ENCODE measurements at places on chromosomes 1 and 21.

DNA sequence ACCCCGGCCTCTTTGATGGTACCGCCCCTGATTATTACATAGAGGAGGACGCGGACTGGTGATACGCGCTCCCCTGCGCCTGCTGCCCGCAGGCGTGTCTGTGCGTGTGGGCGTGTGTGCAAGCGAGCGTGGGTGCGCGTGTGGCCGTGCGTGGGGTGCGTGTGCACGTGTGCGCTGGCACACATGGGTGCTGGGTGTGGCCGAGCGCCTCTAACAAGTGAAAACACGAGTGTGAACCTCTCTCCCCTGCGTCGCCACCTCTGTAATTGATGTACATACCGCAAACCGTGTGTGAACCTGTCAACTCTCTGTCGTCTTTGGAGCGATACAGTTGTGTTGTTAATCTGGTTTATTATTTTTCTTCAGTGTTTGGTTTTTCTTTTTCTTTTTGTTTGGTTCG, 87.8 kb upstream of the TMEM51 start:
- no peak for DNase-seq

- no peak for DNase-seq
Observed at GRCh38 chr1:215241451-215241850, 158.9 kb downstream of the KCNK2 start.

DNA sequence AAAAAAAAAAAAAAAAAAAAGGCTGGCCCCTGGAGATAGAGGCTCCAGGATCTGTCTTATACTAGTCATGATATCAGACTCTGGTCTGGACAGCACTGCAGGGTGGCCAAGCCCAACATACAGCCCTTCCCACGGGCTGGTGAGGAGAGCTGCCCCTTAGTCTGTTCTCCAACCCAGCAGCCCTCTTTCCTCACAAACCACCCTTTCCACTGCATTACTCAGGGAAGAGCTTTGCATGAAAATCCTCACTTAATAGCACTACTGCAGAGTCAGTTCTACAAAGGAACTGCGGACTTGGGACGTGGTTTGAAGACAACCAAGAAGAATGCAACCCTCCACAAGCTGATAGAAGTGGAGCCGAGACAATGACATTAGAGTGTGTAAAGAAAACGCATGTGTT, 5.7 kb downstream of the BCAR3 start:
- DNase-seq, result no peak

- DNase-seq, result no peak
Observed at GRCh38 chr1:15028616-15029015, 124.9 kb upstream of the TMEM51 start.

DNA sequence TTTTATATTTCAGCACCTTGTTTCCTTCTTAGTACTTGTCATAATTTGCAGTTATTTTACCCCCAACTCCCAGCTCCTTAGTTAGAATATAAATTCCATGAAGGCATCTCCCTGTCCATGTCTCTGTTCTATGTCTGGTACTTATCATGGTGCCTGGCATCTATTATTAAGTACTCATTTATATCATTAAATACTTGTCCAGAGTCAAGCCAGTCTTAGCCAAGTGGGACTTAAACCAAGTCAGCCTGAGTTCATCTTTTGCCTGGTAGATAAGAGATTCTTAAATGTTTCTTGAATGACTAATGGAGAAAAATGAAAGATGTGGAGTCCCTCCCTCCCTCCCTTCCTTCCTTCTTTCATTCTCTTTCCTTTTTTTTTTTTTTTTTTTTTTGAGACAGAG, 9.4 kb downstream of the SLC25A44 start:
- DNase-seq, result no peak

DNA sequence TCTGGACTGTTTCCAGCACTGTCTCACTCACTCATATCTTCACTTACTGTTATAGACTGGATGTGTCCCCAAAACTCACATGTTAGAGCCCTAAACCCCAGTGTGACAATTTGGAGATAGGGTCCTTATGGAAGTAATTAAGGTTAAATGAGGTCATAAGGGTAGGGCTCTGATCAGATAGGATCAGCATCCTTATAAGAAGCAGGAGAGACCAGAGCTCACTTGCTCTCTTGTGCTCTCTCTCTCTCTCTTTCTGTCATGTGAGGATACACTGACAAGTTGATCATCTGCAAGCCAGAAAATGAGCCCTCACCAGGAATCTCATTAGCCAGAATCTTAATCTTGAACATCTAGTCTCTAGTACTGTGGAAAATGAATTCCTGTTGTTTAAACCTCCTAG, 23.4 kb downstream of the TNR start:
- DNase-seq, result no peak

GRCh38 chr1:203932556-203932955, 71.2 kb downstream of the SNRPE start:
- DNase-seq, result no peak

DNA sequence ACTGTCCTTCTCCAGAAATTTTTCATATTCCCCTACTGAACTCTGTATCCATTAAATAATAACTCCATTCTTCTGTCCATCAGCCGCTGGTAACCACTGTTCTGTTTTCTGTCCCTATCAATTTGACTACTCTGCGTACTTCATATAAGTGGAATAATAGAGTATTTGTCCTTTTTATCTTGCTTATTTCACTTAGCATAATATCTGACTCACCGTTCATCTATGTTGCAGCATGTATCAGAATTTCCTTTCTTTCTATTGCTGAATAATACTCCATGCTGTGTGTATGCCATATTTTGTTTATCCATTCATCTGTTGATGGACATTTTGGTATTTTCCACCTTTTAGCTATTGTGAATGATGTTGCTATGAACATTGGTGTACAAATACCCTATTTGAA, 71.9 kb downstream of the CEP350 start:
- DNase-seq, result no peak

- DNase-seq, result peak; percentile 97
Observed at GRCh38 chr1:207050480-207051190, 373 bp downstream of the YOD1 start.

DNA sequence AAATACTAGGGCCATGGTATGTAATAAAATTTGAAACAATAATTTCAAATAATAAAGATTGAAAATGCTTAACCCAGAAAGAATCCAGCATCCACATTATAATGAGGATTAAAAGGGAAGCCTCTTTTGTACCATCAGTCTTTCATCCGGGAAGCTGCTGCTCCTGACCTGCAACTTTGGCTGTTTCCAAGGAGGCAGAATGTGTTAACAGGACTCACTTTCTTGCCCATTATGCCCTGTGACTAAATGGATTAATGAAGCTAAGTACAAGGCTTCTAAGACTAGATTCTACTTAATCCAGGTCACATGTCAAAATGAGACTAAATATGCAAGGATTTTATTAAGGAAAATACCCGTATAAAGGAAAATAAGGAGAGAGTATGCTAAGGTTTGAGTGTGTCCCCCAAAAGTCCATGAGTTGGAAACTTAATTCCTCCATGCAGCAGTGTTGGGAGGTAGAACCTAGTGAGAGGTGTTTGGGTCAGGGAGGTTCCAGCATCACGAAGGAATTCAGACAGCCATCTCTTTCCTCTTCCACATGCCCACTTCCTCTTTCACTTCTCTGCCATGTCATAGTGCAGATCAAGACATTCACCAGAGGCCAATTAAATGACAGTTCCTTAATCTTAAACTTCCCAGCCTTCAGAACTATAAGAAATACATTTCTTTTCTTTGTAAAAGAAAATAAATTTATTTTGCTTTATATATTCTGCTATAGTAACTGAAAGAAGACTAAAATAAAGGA, 27.7 kb downstream of the FMO2 start:
- no peak for DNase-seq

DNA sequence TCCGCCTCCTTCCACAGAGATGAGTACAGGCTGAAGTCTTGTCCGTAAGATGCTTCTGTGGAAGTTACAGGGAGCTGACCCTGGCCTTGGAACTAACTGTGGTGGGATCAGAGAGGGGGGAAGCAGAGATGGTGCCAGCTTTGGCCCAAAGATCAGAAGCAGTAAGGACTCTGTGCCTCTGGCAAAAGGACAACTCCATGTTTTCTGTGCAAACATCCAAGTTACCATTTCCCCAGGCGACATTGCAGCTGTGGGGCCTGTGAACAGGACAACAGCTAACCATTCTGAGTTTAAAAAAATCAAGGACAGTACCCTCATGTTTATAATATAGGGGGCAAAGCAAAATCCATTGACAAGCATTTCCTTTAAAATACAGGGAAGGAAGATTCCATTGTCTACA, 38.4 kb downstream of the TEX35 start:
- DNase-seq, result no peak

DNA sequence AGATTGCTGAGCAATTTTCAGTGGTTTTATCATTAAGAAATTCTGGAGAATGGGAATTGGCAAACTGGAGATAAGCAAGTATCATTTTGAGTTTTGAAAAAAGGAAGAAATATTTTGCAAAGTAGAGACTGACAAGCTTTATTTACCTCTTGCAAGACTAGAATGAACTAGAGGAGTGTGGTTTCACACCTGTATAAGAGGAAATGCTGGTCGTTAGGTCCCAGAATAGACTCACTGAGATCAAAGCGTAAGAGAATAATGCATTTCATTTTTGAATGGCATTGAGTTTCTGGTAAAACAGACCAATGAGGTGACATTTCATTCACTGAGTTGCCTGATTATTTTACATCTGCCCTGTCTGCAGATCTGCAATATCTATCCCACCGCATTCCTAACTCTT, 308.1 kb downstream of the ADGRL2 start:
- DNase-seq, result no peak

- DNase-seq, result peak; percentile 65
Observed at GRCh38 chr1:46622344-46622743, 5.7 kb upstream of the MOB3C start.

- peak; percentile 47 for DNase-seq
Observed at GRCh38 chr1:9836632-9836960, 12.8 kb upstream of the CLSTN1 start.

DNA sequence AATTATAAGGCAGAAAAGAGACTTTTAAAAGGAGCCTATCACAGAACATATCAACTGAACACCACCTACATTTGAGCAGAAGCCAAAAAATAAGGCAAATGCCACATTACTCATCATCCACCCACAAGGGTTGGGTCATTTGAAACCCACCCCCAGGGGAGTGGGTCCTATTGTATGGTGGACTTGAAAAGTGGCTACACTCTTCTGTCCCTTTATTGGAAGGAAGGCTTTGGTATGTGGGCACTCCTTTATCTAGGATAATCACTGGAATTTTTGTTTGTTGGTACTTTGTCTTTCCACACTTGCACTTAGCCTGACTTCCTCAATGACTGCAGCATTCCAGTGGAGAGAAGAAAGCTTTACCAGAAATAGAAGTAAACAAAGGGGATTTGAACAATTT, 157.2 kb upstream of the COL11A1 start:
- no peak for DNase-seq

DNA sequence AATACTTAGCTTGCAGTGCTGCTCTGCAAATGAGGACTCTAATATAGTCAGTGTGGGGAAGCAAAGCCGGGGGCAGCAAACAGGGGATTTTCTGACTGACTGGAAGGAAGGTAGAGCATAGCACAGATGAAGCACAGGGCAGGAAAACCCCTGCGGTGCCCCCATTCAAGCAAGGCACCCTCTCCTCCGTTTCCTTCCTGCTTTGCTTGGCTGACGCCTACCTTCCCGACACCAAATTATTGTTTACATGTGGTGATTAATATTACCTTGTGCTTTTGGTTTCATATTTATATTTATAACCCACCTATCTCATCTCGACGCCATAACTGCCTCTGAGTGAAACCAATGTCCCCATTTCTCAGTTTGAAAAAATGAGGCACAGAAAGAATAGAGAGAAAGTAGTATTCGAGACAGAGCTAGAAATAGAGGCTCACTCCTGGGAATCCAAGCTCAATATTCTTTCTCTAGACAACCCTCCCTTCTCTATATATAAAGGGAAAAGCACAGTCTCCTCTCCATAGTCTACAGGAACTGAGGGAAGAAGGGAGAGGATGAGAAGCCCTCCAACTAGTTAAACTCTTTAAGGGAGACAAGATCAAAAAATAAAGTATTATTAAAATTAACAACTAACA, 41.3 kb downstream of the PIK3C2B start:
- DNase-seq, result no peak

DNA sequence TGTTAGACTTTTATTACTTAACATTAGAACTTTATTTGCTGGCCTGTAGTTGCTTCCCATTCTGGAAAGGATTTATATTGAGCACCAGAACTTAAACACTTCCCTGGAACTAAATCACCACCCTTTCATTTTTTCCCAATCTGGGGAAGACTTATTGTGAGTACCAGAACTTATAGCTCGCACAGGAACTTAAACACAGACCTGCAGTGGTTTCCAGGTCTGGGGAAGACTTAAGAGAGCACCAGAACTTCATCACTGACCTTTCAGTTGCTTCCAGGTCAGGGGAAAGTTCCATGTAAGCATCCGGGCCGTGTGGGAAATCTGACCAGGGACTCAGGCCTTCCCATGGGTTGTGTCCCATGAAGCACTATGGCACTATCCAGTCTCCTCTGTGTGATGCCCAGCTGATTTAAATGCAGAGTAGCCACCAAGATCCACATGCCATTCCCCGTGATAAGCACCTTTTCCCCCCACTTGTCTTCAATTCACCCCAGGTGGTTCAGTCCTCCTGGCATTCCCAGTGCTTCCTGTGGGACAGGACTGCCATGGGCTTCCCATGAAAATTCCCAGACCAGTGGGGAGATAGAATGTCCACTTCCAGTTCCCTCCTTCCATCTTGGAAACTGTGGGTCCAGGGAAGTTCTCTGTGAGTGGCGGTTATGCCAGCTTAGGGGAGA, 48.9 kb downstream of the C4BPA start:
- DNase-seq, result no peak

DNA sequence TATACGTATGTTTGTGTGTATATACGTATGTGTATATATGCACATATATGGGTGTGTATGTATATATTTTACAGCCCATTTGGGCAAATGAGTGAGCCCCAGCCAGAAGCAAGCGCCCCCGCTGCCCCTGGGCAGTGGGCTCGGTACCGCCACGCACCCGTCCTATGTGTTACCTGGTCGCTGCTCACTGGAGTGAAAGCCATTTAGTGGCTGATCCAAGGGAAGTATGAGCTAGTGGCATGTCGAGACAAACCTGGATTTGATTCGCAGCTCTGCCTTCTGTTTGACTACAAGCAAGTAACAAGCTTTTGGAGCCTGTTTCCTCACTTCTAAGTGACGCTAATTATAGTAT, 35.8 kb upstream of the JAK1 start:
- peak; percentile 11 for DNase-seq

DNA sequence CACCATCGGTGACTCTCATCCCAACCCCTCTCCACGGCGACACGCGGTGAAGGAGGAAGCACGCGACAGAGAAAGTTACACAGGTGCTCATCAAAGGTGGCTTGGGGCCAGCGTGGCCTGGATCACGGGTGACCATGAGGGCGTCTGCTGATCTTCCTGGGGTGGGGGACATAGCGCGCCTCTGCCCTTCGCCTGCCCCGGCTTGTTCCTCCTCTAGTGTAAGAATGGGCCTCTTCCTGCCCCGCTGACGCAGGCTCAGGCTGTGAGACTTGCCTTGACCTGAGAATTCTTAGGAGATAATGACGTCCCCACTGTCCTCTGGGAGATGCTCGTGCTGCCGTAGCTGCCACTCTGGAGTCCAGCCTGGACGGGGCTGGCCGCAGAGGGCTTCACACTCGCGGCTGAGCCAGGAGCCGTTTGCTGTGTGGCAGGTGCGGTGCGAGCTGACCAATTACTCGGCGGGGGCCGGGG, 39.0 kb upstream of the TMEM52 start:
- DNase-seq, result no peak

- DNase-seq, result no peak
Observed at GRCh38 chr1:110083061-110083865, 12.8 kb upstream of the ALX3 start.

GRCh38 chr1:81118550-81118949, 682.2 kb upstream of the ADGRL2 start:
- no peak for DNase-seq

- DNase-seq, result peak; percentile 83
Observed at GRCh38 chr21:41611966-41612606, 104.1 kb upstream of the TMPRSS2 start.

GRCh38 chr1:217484871-217485270, 146.0 kb downstream of the GPATCH2 start:
- no peak for DNase-seq

Measured in HT-29 (cell line).